ENCODE measurements at places on chromosomes 4 and X. TPM values are rescaled to one million over a fixed set of nuclear protein-coding genes. Genes with fewer than 3 reads are reported as not detected.

DNA sequence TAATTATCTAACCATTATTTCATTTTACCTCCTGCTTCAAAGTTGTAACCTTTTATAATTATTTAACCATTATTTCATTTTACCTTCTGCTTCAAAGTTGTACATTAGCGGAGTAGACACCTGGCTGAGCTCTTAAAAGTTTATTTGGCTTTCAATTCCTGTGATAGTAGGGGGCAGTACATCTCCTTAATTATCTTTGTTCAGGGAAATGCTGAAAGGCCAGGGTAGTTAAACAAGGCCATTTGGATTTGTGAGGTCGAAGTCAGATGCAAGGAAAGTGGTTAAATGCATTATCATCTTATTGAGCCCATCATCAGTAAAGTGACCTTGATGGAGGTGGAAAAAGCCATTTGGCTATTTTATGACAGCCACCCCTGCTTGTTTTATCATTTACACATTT is 210.6 kb downstream of the TENM3 start:
- H3K4me3 ChIP-seq: no peak overlapping the region
- peaks cover 4% of the 10 kb centered on the region for H3K4me1 ChIP-seq
- H3K27ac ChIP-seq: no peak overlapping the region
- no peak for DNase-seq

- no peak for DNase-seq
- H3K27ac ChIP-seq: no peak overlapping the region
- no peak overlapping the region for H3K4me3 ChIP-seq
- no peaks in the 10 kb centered on the region for H3K36me3 ChIP-seq
- H3K4me1 ChIP-seq: no peaks in the 10 kb centered on the region
Measured at GRCh38 chrX:106680716-106681115, 45.8 kb upstream of the RNF128 start.

- H3K4me3 ChIP-seq: no peak overlapping the region
- H3K27me3 ChIP-seq: no peaks in the 10 kb centered on the region
- no peak for DNase-seq
- H3K4me1 ChIP-seq: no peaks in the 10 kb centered on the region
- no peaks in the 10 kb centered on the region for H3K36me3 ChIP-seq
Measured at GRCh38 chrX:17634542-17635207, 102.6 kb upstream of the SCML1 start.

DNA sequence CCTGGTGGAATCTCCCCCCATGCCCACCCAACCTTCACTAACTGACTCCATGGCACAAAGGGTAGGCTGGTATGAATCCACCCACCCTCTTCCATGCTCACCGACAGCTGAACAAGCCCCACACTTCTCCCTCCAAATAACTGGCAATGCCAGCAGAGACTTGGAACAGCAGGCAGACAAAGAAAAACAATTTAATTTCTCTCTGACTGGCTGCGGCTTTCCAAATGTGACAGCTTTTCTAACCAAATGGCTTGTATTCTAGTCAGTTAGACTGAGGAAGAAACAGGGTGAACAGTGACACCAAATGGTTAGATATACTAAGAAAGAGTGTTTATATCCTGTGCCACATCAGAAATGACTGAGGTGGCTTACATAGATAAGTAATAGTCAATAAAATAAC is 199.3 kb upstream of the ADAMTS3 start:
- no peak overlapping the region for H3K27ac ChIP-seq
- H3K4me3 ChIP-seq: no peak overlapping the region
- no peaks in the 10 kb centered on the region for H3K36me3 ChIP-seq
- H3K27me3 ChIP-seq: no peaks in the 10 kb centered on the region
- DNase-seq: no peak
- no peaks in the 10 kb centered on the region for H3K4me1 ChIP-seq

Gene GBA3
- total RNA-seq: not detected

Gene P2RY8
- total RNA-seq: 0.34 TPM

DNA sequence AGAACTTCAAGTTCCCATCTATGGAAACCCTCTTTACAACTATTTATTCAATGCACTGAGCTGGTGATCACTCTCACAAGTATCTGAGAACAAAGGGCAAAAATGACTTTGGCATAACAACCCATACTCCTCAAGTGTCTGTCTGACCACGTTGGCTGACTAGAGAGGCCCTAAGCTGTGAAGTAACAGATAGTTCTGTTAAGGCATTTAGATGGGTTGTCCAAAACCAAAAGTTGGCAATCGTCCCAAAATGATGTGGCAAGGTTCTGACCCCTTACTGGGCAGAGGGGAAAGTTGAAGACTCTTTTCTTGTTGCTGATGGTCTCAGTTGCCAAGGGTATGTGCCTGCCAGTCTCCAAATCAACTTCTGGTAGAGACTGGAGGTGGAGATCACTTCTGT is 524.8 kb downstream of the PPARGC1A start:
- no peak overlapping the region for H3K4me3 ChIP-seq
- H3K27me3 ChIP-seq: no peaks in the 10 kb centered on the region
- no peaks in the 10 kb centered on the region for H3K36me3 ChIP-seq

Gene AWAT2
- not detected for total RNA-seq

DNA sequence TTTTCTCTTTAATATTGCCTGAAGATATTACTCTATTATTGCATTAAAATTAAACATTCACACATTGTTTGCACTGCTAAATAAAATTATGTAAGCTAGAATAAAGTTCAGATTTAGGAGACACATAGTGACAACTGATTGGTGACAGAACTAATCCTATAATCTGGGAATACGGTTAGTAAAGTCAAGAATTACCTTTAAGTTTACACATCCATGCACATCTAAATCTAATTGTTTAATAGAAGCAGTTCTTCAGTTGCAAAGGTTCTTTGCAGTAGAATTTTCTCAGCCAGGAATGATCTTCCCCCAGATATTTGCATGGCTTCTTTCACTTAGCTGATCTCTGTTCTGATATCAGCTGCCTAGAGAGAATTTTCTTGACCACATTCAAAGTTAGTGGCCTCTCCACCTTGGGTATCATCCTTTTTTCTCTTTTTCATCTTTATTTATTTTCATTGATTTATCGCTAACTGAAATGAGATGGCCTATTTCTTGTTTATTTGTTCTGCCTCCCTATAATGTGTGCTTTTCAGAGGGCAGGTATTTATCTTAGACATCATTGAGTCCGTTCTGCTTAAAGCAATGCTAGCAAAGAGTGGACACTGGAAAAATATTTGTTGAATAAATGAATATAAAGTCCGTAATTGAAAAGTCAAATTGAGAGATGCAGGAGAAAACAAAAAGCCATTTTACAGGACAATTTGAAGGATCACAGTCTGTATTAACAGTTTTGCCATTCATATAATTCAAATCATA is 12.6 kb downstream of the AFP start:
- H3K27ac ChIP-seq: no peak overlapping the region
- H3K36me3 ChIP-seq: no peaks in the 10 kb centered on the region
- no peaks in the 10 kb centered on the region for H3K4me1 ChIP-seq
- H3K27me3 ChIP-seq: no peaks in the 10 kb centered on the region

Gene SHOX
- 0.19 TPM for total RNA-seq

GRCh38 chr4:88697588-88698329 is at the start of gene NAP1L5:
Gene NAP1L5, minus strand, starts transcription at chr4:88697829. Its CDS starts 75 bp downstream, at chr4:88697754.
- peaks cover 9% of the 10 kb centered on the region for H3K4me1 ChIP-seq
- no peaks in the 10 kb centered on the region for H3K27me3 ChIP-seq
- no peak for DNase-seq
- peak within 1 kb of the TSS; percentile 83 for H3K27ac ChIP-seq
- H3K36me3 ChIP-seq: no peaks in the 10 kb centered on the region

GRCh38 chr4:24266951-24267722 is 317.2 kb downstream of the DHX15 start:
- no peak for DNase-seq
- H3K36me3 ChIP-seq: no peaks in the 10 kb centered on the region
- H3K27ac ChIP-seq: no peak overlapping the region
- no peaks in the 10 kb centered on the region for H3K27me3 ChIP-seq

GRCh38 chr4:100299046-100299840 is 109.0 kb upstream of the DDIT4L start:
- H3K36me3 ChIP-seq: no peaks in the 10 kb centered on the region
- H3K27ac ChIP-seq: no peak overlapping the region
- DNase-seq: no peak

DNA sequence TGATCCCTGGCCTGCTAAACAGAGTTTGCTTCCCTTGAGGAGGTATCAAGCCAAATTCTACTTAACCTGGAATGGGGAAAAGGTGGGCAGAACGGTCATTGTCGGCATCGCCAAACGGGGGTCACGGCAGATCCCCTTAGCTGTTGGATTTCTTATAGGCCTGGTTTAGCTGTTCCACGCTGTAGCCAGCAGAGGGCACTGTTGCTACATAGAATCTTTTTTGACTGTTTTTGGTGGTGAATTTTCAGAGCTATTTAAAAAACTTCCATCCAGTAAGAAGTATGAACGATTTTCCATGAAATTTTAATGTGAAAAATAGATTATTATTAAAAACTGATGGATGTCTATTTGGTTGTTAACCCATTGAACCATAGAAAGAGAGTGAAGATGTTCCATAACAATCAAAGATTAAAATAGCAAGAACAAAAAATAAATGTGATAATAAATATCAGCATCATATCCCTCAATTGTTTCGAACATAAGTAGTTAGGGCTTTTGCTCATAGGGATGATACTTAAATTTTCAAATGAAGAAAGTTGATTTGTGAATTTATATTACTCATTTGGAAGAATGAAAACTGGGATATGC is 56.6 kb downstream of the LINC00632 start:
- no peak overlapping the region for H3K27ac ChIP-seq
- no peak for DNase-seq
- H3K36me3 ChIP-seq: no peaks in the 10 kb centered on the region
- no peak overlapping the region for H3K4me3 ChIP-seq
- no peaks in the 10 kb centered on the region for H3K27me3 ChIP-seq

DNA sequence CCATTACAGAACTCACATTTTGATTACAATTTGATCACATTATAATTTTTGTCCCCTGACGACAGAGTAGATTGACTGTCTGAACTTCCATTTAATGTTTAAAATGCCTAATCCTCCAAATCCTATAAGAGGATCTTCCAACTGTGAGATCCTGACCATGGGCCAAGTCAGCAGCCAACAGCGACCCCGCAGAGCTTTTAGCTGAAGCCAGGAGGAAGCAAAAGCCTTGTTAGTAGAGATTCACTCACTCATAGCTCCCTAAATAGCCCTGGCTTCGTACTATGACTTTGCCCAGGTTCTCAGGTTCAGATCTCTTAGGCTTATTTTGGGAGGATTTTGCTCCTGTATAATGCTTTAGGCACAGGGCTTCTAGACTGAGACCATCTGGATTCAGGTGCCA is 413.1 kb downstream of the NKX6-1 start:
- H3K4me1 ChIP-seq: no peaks in the 10 kb centered on the region
- no peak for DNase-seq
- H3K36me3 ChIP-seq: no peaks in the 10 kb centered on the region
- H3K27ac ChIP-seq: no peak overlapping the region
- no peak overlapping the region for H3K4me3 ChIP-seq
- H3K27me3 ChIP-seq: no peaks in the 10 kb centered on the region

DNA sequence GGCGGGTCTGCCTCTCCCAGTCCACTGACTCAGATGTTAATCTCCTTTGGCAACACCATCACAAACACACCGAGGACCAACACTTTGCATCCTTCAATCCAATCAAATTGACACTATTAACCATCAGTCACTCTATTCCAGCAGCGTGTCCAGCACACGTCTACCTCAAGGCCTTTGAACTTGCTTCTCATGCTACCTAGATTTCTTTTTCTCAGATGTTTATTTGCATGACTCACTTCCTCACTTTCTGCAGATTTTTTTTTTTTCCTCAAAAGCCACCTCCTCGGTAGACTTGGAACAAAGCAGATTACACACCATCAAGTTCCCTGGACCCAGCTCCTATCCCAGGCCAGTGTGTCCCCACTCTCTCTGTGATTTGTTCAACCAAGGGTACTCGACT is 49.5 kb downstream of the SUPT20HL2 start:
- no peak overlapping the region for H3K4me3 ChIP-seq
- H3K4me1 ChIP-seq: no peaks in the 10 kb centered on the region
- DNase-seq: no peak
- peaks cover 5% of the 10 kb centered on the region for H3K27me3 ChIP-seq
- no peak overlapping the region for H3K27ac ChIP-seq

Gene HSFX1
- total RNA-seq: 1.1 TPM

Gene L1CAM
- 3.2 TPM for total RNA-seq

Gene PDLIM5
- total RNA-seq: 57.0 TPM

Gene SCD5
- total RNA-seq: 5.4 TPM

GRCh38 chr4:185066179-185066578 is 47.9 kb downstream of the HELT start:
- no peaks in the 10 kb centered on the region for H3K4me1 ChIP-seq
- no peak overlapping the region for H3K27ac ChIP-seq
- H3K27me3 ChIP-seq: no peaks in the 10 kb centered on the region
- H3K4me3 ChIP-seq: no peak overlapping the region

DNA sequence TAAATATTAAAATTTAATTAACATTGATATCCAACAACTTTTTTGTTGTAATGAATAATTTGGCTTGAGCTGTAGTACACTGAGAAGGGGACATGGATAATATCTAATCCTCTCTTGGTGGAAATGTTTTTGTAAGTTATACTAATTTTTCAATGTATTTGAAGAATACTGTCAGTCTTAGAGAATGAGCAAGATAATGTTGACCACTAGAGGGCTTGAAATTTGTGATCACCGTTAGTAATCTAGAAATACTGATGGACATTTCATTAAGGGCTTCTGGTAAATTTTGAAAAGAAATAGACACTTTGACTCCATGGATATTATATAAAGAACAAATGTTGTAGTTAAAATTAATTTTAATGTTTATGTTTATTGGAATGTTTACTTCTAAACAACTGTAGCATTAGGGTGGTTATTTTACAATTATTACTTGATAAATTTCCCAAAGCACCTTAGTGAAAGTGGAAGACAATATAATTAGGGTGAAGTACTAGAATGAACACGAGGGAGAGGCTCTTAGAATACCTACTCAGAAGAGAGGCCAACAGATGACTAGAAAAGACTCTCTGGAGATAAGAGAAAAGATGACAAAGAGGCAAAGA is 20.0 kb upstream of the CAMK2D start:
- no peak overlapping the region for H3K27ac ChIP-seq
- no peaks in the 10 kb centered on the region for H3K36me3 ChIP-seq
- H3K4me3 ChIP-seq: no peak overlapping the region
